AG04449 (cell line): ENCODE measurements at places on chromosomes 16 and 17.

GRCh38 chr17:78798695-78799559 lies 16.9 kb upstream of the CYTH1 start:
- no peak for DNase-seq

- DNase-seq: no peak
Measured at GRCh38 chr16:80743772-80744171, 60.6 kb downstream of the CDYL2 start.

DNA sequence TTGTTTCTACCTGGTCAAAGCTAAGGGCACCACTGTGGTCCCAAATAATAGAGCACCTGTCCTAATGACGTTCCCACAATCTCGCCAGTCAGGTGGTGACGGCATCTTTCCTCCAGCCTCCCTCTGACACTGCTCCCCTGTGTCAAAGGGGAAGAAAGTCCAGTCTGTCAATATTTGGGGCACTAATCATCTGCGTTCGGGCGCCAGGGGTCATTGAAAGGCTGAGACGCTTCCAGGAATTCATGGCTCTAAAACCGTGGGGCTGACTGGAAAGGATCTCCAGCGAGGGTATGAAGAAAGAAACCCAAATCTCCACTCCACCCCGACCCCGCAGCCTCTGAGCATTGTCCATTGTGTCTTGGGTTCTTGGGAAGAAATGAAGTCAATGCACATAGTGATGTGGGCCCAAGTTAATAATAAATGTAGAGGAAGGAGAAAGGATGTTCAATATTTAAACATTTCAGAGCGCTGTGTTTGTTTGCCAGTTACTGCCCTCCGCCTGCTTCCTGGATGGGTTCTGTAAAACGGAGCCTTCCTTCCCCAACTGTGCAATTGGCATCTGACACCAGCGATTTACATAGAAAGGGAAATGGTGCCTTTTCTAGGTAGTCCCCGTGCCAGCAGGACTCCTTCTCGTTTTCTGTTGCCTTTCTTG lies 103.2 kb downstream of the SOCS1 start:
- no peak for DNase-seq

DNA sequence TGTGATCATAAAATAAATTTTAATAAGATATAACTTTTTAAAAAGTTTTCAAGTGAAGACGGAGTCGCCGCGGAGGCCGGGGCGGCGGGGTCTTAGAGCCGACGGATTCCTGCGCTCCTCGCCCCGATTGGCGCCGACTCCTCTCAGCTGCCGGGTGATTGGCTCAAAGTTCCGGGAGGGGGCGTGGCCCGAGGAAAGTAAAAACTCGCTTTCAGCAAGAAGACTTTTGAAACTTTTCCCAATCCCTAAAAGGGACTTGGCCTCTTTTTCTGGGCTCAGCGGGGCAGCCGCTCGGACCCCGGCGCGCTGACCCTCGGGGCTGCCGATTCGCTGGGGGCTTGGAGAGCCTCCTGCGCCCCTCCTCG lies at the start of gene FOXC2:
Gene FOXC2, plus strand, starts transcription at position 229 of the 365 bp plus-strand sequence. CDS start 507 bp downstream, outside the sequence.
- DNase-seq: no peak

DNA sequence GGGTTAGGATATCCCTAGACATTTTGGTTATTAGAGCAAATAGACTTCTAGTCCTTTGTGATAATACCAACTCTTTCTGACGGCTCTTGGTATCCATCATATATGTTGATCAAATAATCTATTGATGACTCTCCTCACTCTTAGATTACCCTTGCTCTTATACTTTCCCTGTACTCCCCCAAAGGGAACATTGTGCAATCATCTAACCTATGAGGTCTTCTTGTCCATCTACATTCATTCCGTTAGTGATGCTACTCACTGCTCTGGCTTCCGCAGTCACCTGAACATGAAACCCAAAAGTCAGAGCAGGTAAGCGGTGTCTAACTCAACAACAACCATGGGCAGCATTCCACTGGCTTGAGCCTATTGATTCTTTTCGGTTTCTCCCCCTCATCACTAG lies 223.7 kb upstream of the SALL1 start:
- no peak for DNase-seq

DNA sequence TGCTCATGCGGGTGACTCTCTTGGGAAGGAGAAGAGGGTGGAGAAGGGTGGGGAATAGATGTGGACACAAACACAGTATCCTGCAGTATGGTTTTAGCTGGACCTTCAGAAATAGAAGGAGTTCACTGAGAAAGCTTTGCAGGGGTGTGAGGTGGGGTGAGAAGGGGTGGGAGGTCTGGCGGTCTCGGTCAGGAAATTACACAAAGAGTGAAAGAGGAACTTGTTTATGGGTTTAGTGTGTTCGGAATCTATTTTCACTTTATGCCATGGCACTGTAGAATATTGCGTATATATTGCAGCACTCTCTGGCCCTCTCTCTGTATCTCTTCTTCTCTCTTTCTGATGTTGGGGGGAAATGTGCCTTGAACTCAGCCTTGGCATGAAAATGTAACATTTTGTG lies 148.2 kb upstream of the GOT2 start:
- DNase-seq: no peak

DNA sequence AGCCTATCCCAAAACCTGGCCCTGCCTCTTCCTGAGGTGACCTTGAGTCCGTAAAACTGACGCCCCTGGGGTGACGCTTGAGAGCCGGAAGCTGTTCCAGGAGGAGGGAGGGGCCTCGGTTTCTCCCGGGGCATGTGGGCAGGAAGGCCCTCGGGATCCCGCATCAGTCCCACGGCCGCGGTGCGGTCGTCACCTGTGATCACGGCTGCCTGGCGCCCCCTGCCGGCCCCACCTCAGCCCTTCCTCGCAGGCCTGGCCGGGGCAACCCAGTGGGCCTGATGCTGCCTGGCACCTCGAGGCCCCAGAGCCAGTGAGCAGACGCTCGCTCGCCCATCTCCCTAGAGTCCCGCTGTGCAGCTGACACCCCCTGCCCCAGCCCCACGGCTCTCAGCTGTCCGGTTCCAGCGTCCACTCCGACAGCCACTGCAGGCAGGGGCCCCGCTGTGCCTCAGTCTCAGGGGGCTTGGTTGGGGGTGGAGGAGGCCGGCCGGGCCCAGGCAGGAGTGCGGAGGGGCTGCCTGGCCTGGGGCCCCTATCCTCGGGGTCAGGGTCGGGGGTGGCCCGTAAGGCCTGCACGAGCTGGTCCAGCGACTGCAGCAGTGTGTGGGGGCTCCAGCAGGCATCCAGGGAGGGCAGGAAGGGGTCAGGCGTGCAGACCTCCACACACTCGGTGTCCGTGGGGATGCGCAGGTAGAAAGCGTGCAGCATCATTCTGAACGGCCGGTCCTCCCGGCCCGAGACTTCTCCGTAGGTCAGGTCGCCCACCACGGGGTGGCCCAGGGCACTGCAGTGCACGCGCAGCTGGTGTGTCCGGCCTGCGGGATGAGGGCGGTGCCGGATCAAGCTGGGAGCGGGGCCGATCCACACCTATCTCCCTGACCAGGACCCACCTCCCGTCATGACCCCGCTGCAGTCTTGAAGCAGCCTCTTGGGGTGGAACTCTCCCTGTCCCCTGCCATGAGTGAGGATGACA lies 2.3 kb downstream of the RPUSD1 start:
- DNase-seq: no peak

DNA sequence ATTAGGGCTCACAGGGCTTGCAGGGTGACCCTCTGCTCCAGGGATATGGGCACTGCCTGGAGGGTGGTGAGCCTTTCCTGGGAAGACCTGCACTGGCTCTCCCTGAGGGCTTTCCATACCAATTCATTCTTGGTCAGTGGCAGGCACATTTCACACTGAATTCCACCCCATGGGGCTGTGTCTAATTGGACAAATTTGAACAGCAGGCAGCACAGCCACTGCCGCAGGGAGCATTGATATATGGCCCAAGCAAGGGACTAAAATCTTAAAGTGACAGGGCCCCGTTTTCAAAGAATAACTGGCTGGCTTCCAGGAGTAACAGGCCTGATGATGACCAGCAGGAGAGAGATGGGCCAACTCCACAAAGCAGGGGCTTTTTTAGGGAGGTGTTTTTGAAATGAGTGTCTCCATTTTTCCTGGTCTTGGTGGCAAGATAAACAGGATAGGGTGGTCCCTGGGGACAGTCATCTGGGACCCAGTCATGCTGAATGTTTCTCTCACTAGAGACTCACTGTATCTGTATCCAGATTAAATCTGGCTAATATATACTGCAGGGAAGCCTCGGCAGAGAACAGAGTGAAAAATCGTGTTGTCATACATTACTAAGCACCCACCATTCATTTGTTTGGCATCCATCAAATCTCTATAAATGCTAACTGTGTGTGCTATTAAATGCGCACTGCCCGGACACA lies 74.1 kb upstream of the TBX2 start:
- DNase-seq: no peak

- no peak for DNase-seq
Measured at GRCh38 chr17:67751101-67752074, 33.7 kb downstream of the NOL11 start.

GRCh38 chr17:55830699-55831471 lies 80.0 kb downstream of the PCTP start:
- DNase-seq: no peak

DNA sequence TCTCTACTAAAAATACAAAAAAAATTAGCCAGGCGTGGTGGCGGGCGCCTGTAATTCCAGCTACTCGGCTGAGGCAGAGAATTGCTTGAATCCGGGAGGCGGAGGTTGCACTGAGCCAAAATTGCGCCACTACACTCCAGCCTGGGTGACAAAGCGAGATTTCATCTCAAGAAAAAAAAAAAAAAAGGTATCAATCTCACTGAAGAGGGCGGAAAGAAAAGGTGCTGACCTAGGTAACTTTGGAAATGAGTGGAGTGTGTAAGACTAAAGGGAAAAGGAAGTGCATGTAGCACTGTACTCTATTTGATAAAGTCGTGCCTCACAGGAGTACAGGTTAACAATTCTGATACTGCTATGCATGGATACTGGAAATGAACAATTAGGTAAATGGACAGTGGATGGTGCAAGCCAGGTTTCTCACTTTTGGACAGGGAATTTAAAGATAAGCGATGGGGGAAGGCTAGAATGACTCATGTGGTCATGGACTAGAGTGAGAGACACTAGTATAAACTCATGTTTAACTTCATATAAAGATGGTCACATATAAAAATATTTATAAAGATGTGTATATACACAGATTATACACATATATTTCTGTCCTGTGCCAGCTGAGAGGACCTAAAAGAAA lies 142.9 kb downstream of the CDK5R1 start:
- DNase-seq: no peak

GRCh38 chr17:9432134-9432885 lies 143.3 kb downstream of the STX8 start:
- no peak for DNase-seq

- DNase-seq: no peak
Measured at GRCh38 chr16:60553090-60553757, 1483.0 kb downstream of the CDH8 start.

DNA sequence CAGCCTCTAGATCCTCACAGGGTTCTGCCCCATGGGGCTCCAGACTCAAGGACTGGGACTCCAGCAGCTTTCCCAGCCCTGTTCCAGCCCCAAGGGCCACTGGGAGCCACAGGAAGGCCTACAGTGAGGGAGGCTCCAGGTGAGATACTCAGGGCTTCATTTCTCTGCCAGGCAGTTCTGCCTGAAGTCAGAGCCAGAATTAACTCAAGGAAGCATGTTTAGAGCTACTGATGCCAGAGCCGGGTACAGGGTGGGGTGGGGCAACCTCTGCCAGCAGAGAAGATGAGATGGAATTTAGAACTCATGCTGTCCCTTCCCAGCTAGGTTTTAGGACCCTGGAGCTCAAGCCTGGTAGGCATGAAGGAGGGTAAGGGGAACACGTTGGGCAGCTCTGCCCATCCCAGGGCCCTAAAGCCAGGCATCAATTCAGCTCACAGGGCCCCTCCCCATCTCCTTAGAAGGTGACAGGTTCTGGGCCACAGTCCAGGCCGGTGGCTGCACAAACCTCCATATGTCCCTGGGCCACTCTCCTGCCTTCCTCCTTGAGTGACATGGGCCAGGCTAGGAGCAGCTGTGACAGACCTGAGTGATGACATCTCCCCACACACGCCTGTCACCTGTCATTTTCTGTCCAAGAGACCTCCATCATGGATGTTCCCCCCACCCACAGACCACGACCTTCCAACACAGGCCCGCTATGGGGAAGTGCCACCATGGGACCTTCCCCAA lies 24.5 kb upstream of the SPPL2C start:
- no peak for DNase-seq

GRCh38 chr16:31357324-31358109 lies 2.5 kb downstream of the ITGAX start:
- DNase-seq: no peak
